ENCODE measurements at places on chromosomes 7 and 10.

- DNase-seq: no peak
These were observed 962.1 kb downstream of the KCNMA1 start for GRCh38 chr10:76675561-76675950.

- peak; percentile 26 for DNase-seq
These were observed 6.1 kb downstream of the GSTO2 start for GRCh38 chr10:104274762-104275721.

DNA sequence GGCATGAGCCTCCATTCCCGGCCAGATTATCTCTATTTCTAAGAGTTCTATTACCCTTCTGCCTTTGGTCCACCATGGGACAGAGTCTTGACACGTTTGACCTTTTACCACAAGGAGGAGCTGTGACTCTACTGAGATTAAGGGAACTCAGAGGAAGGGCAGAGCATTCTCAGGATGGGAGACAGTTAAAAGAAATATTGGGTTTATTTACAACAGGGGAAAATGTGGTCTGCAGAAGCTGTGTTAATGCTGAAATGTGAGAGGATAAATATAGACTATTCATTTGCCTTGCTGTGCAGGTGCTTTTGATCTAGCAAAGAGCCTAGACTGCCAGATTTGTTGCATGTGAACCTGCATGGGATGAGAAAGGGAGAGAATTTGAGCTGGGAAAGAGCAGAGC, 45.8 kb upstream of the PRSS58 start:
- no peak for DNase-seq

GRCh38 chr10:125415006-125415633, 254.8 kb upstream of the CTBP2 start:
- DNase-seq: no peak

DNA sequence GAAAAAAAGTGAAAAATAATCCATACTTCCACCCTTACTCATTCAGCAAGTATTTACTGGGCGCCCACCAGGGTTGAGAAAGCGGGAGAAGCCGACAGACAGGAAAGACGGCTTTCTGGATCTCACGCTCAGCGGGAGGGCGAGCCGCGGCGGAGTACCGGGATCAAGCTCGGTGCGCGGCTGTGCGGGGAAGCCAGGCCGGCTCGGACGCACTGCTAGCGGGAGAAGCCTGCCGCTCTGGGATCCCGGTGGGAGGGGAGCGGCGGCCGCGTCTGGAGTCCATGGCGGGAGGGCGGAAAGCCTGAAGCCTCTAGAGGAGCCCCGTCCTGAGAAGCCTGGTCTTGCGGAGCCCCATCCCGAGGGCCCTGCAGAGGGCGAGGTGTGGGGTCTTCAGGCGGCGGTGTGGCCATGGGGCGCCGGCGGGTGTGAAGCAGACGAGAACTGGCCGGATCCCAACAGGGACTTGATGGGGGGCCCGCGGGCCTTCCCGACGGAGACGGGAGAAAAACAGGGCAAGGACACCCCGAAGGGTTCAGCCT, 82.9 kb downstream of the VIPR2 start:
- no peak for DNase-seq

- no peak for DNase-seq
These were observed 128.6 kb upstream of the SLC26A5 start for GRCh38 chr7:103574576-103574975.

- no peak for DNase-seq
These were observed 33.7 kb downstream of the MGMT start for GRCh38 chr10:129500617-129501339.

- no peak for DNase-seq
These were observed 5.3 kb downstream of the CYP26C1 start for GRCh38 chr10:93065675-93066543.

GRCh38 chr7:155291045-155291530, 6.6 kb upstream of the INSIG1 start:
- no peak for DNase-seq

DNA sequence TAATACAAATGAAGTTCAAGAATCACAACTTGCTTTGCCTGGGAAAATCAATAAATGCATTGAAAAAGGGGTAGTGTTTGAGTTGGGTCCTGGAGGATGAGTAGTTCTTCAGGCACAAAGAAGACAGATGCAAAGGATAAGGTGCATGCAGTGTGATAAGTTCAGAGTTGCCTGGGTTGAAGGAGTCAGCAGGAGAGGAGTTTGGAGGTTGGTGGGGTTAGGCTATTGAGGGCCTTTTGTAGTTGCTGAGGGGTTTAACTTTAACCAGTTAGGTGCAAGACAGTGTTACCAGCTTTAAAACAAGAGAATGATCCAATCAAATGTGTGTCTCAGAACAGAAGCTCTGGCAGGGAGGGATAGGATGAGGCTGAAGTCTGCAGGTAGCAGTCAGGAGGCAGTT, 44.3 kb upstream of the GLCCI1 start:
- DNase-seq: no peak

DNA sequence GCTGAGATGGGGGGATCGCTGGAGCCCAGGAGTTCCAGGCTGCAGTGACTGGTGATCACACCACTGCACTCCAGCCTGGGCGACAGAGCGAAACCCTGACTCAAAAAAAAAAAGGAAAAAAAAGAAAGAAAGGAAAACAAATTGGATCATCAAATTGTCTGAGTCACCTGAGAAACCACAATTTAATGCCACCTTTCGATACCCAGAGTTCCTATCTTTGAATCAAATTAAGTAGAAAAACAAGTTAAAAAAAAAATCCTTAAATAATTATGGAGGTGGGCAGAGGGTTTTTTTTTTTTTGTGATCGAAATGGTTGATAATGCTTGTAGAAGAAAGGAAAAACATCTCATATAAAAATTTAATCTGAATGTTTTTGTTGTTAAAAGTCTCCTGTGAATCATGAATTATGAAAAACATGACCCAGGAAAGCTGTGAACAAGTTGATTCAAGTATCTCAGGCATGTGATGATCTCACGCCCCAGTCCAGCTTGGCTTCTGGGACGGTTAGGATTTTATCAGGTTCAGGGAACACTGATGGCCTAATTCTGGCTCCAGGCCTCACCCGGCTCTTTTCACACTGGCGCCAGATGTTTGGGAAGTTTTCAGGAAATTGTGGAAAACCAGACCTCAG, 25.3 kb upstream of the CUX1 start:
- no peak for DNase-seq

DNA sequence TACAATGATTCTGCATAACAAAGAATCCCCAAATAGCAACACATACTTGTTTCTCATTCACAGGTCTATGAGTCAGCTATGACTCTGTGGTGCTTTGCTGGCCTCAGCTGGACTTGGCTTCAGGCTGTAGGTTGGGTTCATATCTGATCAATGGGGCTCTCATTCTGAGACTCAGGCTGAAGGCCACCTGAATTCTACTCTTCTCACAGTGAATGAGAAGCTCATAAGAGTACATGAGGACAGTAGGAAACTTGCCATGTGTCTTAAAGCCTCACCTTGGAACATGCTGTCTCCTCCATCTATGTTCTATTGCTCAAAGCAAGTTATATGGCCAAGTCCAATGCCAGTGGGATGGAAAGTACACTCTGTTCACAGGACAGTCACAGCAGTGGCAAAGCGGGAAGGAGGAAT, 292.9 kb downstream of the BMPER start:
- DNase-seq: no peak

DNA sequence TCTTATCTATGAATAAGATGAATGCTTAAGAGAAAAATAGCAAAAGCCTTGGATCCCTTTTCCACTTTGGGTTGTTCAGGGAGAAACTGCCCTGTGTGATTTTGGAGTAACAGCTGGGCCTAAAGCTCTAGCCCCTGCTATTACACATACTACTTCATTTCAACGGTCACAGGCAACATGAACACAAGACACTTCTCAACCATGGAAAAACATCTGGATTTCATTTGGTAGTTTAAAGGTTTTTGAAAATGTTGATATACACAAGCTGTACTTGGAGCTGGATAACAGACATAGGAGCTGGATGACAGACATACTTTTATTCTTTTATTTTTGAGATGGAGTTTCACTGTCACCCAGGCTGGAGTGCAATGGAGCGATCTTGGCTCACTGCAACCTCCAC, 2.7 kb upstream of the CHUK start:
- no peak for DNase-seq

DNA sequence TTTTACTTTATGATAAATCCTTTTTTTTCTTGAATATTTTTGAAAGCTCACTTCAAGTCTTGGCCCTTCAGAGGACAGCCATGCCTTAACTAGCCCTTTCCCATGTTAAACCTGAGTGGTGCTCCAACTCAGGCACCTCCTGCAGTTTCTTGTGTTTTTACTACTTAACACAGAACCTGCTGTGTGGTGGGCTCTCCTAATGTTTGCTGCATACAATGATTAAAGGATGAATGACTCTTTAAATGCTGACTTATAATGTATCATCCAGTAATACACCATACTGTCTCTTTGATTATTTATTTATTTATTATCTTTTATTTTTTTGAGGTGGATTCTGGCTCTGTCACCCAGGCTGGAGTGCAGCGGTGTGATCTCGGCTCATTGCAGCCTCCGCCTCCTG, 179.4 kb downstream of the SEMA3E start:
- DNase-seq: no peak

DNA sequence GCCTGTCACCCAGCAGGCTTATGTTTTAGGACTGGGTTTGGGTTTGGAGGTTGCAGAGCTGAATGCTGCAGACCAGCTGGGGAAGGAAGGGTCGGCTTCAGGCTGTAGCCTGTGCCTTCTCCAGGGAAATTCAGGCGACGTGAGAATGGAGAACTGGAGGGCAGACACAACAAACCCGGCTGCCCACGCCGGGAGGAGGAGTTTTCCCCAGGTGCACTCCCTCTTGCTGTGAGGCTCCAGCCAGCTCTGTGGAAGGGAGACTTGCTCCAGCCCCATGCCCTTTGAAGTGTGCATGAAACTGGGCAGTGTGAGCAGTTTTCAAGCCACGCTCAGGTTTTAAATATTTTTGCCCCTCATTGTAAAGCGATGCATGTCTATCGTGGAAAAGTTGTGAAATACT, 279.1 kb downstream of the CCSER2 start:
- no peak for DNase-seq

DNA sequence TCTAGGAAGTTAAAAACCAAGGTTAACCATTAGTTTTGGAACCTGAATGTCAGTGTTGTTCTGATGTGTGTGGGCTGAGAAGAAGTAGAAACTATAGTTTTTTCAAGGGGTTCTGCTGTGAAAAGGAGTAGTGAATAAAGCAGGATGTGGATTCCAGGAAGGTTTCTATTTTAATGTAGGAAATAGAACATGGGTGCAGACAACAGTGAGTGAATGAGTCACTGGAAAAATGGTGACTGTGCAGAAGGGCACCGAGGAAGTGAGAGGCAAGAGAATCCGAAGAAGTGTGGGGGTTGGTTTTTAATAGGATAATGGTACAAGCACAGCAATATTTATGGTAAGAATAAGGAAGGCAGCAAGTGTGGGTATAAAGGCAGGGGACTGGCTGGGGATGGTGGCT, 120.4 kb downstream of the ARHGAP21 start:
- no peak for DNase-seq

DNA sequence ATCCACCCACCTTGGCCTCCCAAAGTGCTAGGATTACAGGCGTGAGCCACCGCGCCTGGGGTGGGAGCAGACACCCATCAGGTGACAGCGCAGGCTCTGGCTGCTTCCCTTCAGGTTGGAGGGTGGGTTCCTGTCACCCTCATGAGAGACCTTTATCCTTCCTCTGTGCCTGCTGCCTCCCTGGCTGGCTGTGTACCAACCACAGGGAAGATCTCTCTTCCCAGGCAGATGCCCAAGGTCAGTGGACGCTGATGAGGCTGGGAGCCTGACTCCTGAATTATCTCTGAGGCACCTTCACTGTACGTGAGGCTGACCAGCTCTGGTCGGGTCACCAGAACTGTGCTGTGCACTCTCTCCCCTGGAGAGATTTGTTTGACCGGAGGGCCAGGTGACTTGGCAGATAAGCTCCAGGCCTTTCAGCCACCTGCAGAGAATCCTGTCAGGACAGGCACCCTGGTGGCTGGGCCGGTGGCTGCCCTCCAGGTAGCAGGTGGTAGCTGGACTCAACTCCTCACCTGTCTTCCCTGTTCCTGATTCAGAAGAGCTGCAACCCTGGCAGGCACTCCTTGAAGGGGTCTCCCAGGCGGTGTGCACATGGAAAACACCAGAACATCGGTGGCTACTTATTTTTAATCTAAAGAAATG, 251.9 kb downstream of the GLRX3 start:
- no peak for DNase-seq

DNA sequence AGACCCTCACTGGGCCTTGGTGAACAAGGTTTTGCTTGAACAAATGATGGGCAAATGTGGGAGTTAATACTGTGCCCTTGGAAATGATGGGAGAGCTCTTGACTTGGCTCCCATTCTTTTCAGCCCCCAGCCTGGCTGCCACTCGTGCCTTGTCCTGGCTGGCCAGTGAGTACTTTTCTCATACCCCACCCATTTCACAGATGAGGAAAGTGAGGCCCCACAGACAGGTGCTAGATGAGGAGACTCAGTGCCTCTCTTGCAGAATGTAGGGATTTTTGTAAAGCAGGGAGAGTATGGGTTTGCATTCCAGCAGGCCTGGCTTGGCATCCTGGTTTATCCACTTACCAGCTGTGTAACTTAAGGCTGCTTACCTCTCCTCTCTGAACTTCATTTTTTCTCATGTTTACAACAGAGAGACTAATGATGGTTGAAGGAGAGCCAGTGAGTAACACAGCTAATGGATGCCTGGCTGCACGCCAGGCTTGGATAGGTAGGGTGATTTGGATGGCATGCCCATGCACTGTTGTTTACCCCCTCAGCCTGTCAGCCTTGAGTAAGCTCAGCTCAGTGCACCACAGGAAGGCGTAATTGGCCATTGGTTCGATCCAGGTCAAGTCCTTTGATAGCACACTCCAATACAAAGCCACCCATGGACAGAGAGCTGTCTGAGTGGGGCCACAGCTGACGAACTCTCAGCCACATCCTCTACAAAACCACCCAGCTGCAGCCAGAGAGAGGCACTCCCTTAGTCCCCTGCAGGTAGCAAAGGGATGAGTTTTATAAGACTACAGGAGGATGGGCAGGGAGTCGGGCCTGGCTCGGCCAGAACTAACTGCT, 436.8 kb downstream of the RPS24 start:
- no peak for DNase-seq

GRCh38 chr10:28242555-28243204, 60.2 kb downstream of the MPP7 start:
- DNase-seq: no peak

DNA sequence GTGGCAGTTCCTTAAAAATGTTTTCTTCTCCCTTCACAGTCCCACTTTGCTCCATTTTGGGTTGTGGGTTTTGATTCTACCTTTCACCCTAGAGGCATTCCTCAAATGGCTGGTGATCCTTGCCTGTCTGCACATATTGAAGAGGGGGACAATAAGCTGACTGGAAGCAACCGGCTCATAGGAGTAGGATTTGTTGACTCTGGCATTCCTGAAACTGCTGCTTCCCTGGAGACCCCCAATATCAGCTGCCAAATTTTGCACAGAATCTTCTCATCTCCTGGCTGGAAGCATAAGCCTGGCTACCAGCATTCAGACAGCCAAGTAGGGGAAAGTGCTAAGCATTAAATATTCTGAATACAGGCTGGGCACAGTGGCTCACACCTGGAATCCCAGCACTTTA, 53.7 kb downstream of the KIF5B start:
- DNase-seq: no peak

DNA sequence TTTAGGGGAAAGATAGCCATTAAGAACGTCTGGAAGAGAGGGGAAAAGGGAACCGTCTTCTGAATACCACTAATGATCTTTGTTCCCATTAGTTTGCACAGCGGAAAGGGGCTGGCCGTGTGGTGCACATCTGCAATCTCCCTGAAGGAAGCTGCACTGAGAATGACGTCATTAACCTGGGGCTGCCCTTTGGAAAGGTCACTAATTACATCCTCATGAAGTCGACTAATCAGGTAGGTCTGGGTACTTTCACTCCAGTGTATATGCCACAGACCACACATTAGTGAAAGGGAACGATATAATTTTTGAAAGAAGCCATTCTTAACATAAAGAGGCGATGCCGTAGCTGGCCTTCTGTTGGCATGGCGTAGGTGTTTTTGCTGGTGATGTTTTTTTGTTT, 74.3 kb upstream of the PDCD4 start:
- no peak for DNase-seq
